ENCODE measurements at places on chromosomes 7 and 10.

- no peak for DNase-seq
Observed at GRCh38 chr10:125984865-125985495, 88.6 kb downstream of the FANK1 start.

GRCh38 chr10:82150123-82150900, 275.3 kb downstream of the NRG3 start:
- DNase-seq = no peak

DNA sequence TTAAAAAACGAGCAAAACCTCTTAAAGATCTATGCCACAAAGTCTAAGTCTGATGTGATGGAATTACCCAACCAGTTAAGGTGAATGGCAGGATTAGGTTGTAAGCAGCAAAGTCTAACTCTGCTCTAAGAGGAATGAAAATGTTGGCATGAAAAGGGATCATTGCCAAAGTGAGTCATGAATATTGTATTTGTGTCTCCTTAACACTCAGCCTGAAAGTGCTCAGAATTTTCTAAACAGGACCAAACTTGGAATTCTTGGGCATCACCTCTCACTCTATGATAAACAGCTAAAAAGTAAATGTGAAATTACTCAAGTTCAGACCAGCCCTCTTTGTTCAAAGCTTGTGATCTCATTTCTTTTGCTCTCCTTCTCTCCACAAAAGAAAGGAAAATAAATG, 27.0 kb downstream of the PPP1R3A start:
- DNase-seq = no peak

DNA sequence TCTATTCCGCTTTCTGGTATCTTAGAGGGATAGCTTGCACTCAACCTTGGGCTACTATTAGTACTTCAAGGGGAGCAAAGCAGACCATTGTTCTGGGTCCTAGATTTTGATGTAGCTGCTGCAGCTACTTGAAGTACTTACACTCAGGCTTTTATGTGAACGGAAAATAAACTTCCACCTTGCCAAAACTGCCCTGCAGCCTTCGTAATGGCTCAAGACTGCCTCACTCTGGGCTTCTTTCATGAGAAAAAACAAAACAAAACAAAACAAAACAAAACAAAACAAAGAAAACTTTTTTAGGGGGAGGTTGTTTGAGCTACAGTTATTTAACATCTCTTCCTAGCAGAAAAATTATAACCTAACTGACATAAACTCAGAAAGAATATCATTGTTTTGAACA, 19.4 kb upstream of the EPHB6 start:
- no peak for DNase-seq

DNA sequence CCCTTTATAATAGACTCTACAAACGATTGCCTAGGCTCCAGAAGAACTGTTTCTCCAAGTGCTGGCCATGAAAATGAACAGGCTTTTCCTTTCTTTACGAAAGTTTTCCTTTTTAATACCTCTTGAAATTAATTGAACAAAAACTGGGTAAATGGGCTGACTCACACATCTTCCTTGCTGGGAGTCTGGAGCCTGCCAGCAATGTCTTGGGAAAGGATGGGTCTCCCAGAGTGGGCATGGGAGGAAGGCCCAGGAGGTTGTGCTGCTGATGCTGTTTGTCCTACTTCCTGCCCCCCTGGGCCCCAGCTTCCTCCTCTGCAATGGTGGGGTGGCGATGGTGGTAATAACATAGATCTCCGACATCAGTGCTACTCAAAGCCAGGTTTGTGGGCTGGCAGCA, 174.1 kb downstream of the RPS24 start:
- DNase-seq = no peak

- DNase-seq = no peak
Observed at GRCh38 chr10:128068398-128069285, 57.6 kb downstream of the MKI67 start.

DNA sequence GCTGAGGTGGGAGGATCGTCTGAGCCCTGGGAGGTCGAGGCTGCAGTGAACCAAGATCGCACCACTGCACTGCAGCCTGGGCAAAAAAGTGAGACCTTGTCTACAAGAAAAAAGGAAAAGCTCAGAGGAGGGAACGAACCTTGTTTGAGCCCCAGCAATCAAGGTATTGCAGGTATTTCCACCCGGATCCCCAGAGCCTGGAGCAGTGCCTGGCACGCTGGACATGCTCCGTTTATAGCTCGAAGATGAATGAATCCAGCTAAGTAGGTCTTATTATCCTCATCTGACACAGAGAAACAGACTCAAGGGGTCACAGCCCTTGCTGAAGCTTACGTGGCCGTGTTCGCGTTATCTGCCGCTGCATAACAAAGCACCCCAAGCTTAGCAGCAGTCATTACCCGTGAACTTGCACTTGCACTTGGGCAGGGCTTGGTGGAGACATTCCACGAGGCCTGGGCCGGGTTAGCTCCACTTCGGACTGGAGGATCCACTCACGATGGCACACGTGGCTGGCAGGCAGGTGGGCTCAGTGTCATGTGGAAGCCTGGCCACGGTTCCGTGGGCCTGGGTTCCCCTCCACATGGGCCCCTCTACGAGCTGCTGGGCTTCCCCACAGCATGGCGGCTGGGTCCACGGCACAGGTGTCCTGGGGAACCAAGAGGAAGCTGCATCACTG, 3.2 kb upstream of the COX19 start:
- no peak for DNase-seq

DNA sequence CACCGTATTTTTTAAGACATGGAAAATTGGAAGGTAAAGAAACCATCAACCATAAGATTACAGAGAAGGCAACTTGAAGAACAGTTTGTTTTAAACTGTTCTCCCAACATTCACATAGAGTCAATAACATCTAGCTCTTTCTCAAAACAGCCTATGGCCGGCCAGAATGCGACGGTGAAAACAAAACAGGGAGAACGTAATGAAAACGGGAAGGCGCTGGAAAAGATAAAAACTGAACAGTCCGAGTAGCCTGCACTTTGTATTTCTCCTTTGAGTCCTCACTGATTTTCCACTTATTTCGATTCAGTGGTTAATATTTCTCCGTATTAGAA, 637 bp downstream of the MICU1 start:
- no peak for DNase-seq

DNA sequence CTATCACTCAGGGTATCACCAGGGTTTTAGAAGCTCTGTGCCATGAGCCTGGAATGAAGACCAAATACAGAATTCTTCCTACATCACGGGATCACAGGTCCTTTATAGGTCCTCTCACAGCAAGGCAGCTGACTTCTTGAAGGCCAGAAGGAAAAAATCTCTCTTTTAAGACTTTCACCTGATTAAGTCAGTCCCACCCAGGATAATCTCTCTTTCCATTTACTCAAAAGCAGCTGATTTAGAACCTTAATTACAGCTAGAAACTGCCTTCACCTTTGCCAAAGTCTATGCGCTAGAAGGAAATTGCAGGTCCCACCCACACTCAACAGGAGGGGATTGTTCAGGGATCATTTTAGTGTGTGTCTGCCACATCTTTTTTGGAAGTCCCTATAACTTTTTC, 135.1 kb downstream of the RAB11FIP2 start:
- DNase-seq = no peak

DNA sequence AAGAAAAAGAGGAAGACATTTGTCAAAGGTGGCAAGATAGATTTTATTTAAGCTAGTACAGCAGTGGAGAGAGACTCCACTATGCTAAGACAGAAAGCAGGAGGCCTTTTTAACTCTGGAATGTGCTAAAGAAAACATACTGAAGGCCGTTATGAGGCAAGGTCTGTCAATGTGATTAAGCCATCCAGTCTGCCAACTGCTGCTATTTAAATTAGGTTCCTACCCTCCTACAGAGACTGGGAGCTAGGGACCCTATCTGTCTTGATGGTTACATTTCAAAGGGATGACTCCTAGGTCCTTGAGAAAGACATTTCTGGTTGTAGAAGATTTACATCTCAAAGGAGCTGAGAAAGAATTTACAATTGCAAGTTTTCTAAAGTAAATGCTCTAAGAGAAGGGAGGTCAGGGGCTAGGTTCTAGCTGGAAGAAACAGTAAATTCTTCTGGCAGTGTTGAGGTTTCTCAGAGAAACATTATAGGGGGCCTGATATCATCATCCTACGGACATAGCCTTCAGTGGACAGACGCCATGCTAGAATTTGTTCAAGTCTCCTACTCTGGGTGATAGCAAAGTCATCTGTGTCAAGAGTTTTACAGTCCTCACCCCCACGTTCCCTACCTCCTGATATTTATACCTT, 211.6 kb downstream of the PHF14 start:
- DNase-seq = no peak

- DNase-seq = no peak
Observed at GRCh38 chr10:70893227-70894006, 5.1 kb upstream of the PCBD1 start.

DNA sequence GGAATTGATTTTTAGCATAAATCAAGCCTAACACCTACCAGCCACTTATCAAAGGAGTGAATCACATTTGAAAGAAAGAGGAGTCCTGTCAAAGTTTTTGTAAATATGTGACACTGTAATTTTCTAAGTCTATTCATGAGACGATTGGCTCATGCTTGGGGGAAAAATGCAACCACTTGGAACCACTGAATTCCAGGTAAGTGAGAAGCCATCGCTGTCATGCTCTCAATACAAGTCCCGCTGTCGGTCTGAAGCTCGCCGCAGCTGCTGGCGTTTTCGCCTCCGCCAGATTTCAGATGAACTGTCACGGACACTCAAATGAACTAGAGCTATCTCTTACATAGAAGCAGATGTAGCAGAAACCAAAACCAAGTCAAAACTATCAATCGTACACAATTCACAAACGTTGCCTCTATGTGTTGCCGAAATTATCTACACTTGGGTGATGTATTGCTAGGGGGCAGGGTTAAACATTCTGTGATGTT, 279.8 kb upstream of the FZD8 start:
- no peak for DNase-seq

DNA sequence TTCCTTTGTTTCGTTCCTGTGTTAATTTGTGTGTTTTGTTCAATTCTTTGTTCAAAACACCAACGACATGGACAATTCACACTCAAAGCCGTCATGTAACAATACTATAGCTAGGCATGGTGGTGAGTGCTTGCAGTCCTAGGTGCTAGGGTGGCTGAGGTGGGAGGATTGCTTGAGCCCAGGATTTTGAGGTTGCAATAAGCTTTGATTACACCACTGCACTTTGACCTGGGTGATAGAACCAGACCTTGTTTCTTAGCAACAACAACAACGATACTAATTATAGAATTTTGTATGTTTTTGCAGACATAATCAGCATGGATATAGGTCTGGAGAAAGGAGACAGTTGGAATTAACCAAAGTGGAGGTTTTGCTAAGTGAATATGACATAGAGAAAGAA, 936.2 kb downstream of the PCDH15 start:
- no peak for DNase-seq

- no peak for DNase-seq
Observed at GRCh38 chr7:130667593-130668257, 823 bp downstream of the COPG2 start.

DNA sequence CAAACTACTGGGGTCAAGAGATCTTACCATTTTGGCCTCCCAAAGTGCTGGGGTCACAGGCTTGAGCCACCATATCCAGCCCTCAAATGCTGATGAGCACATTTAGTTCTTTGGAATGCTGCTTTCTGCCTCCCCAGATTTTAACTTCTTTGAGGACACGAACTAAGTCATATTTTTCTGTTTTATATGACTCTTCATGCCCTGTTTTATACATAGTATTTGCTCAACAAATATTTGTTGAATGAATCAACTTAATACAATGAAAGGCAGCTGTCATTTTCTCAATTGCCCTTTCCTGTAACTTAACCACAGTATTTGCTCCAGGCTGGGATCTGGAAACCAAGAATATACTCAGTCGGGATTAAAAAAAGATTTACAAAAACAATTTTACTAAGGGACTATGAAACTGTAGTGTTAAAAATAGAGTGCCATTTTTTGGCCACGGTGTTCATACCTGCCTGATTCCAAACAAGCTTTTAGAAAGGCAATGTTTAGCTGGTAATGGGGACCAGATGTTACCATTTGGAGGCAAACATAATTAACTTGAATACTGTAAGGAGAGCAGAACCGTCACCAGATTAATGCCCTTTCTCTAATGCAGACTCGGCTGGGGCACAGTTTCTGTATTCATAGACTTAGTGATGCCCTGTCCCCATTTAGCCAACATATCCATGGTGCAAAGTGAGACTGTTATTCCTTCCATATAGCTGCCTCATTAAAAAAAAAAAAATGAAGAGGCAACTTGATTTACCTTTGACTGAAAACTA, 117.6 kb downstream of the NRP1 start:
- no peak for DNase-seq

DNA sequence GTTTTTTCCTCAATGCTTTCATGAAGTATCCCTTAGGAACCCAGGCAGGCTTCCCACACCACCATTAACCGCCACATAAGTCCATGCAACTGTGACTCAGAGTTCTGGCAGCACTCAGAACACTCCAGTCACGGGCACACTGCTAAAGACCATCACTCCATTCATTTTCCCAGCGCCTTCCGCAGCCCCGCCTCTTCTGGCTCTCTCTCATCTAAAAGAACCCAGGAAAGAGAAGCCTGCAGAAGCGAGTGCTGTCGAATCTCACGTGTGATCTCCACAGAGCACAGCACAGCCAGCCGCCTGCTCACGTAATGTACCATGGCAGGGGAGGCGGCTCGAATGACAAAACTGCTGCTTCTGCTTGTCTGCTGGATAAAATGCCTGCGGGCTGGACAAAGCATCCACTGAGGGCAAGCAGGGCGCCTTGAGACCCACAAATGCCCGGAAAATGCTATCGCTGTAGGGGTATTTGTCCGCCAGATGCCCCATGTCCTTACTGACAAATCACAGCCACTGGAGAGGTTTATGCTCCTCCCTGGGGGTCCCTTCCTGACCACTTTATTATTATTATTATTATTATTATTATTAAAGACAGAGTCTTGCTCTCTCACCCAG, 1.8 kb downstream of the PSMG3 start:
- DNase-seq = no peak

- no peak for DNase-seq
Observed at GRCh38 chr10:115417585-115418265, 324.6 kb downstream of the ATRNL1 start.

- no peak for DNase-seq
Observed at GRCh38 chr7:39100270-39100669, 122.6 kb downstream of the POU6F2 start.

- no peak for DNase-seq
Observed at GRCh38 chr7:47682874-47683273, 101.0 kb upstream of the TNS3 start.

DNA sequence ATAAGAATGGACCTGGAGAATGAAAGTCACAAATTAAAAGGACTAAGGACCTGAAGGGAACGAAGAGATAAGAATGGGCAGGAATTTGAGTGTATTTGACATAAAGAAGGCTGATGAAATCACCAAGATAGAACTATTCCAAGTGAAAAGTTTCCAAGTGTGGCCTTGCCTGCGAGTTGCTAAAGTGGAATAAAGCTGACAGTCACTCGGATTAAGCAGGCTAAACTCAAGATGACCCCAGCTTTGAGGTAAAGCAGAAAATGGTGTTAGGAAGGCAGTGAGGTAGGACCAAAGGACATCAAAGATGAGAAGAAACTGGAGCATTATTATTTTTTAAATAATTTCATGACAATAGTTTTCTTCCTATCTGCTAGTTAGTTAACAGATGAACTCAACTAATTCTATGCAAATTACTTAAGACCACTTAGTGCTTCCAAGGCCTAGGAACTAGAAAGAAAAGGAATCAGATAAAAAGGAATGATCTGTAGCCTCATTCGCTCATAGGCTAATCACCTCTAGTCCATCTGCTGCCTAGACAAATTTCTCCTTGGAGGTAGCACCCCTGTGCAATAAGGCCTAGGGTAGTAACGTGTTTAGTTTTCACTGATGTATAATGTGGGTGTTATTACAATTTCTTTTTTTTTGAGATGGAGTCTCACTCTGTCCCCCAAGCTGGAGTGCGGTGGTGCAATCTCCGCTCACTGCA, 34.5 kb downstream of the EZH2 start:
- DNase-seq = no peak

GRCh38 chr10:29736366-29737073, 101.7 kb upstream of the SVIL start:
- no peak for DNase-seq

Measured in activated T-helper 1 cell treated with Interleukin-2 at 50 U/mL for 16 hours (primary cell).